Stimulated activated CD4-positive, alpha-beta T cell treated with anti-CD3 and anti-CD28 coated beads, Interleukin-4, amount 100 ng/mL, for 1 hour (primary cell): ENCODE measurements at places on chromosomes 7 and 10.

DNA sequence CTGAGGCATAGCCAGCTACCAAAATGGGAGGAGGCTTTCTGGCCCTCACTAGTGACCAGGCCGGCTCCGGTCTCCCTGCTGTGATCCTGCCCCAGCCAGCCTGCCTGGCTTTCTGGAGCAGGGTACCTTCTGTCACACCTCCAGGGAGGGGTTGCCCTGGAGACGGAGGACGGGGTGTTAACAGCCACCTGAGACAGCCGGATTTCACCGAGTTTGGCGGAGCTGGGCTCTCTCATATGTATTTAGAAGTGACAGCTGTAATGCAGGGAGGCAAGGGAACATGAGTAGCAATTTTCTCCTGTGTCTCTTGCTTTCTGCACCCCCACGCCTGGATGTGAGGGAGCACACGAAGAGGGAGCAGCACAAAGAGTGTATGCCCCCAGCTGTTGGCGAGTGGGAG lies 473.3 kb downstream of the PLXNA4 start:
- no peak for DNase-seq

DNA sequence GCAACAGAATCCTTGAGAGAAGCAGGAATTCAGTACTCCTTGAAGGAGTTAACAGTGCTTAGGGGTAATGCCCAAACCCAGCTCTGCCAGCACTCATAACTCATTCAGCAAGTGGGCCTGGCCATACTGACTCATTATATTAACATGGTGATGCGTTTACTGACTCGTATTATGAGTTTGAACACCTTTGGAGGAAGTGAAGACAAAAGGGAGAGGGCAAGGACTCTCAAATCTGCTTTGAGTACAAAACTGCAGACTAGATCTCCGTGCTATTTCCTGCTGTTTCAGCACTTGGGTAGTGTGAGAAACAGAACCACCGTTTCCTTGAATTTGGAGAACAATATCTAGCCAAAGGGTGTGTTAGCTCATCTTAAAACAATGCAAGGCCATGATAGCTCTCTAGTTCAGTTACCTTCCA lies 30.8 kb downstream of the SLC16A9 start:
- no peak for DNase-seq

DNA sequence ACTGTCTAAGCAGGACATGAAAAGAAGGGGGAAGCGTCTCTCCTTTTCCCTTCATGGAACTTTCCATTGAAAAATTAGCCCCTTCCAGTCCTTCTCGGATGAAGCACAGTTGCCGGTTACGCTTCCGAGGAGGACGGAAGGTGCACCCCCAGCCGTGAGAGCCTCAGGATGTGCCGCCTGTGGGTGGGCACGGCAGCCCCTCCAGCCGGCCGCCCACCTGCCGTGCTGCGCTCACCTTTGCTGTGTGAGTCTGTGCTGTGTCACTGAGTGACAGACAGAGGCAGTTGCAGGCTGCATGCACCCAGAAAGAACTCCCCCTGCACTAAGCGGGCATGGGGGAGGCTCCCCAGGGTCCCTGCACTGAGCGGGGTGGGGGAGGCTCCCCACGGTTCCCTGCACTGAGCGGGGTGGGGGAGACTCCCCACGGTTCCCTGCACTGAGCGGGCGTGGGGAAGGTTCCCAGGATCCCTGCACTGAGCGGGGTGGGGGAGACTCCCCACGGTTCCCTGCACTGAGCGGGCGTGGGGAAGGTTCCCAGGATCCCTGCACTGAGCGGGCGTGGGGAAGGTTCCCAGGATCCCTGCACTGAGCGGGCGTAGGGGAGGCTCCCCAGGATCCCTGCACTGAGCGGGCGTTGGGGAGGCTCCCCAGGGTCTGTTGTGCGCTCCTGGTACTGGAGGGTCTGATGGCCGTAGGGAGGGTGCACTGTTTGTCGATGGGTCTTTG lies 74.2 kb downstream of the DNAJB6 start:
- no peak for DNase-seq

- DNase-seq = no peak
These were observed 250.3 kb downstream of the CNTNAP2 start for GRCh38 chr7:146366938-146367337.

GRCh38 chr10:78448470-78448869 lies 414.8 kb downstream of the RPS24 start:
- DNase-seq = no peak

DNA sequence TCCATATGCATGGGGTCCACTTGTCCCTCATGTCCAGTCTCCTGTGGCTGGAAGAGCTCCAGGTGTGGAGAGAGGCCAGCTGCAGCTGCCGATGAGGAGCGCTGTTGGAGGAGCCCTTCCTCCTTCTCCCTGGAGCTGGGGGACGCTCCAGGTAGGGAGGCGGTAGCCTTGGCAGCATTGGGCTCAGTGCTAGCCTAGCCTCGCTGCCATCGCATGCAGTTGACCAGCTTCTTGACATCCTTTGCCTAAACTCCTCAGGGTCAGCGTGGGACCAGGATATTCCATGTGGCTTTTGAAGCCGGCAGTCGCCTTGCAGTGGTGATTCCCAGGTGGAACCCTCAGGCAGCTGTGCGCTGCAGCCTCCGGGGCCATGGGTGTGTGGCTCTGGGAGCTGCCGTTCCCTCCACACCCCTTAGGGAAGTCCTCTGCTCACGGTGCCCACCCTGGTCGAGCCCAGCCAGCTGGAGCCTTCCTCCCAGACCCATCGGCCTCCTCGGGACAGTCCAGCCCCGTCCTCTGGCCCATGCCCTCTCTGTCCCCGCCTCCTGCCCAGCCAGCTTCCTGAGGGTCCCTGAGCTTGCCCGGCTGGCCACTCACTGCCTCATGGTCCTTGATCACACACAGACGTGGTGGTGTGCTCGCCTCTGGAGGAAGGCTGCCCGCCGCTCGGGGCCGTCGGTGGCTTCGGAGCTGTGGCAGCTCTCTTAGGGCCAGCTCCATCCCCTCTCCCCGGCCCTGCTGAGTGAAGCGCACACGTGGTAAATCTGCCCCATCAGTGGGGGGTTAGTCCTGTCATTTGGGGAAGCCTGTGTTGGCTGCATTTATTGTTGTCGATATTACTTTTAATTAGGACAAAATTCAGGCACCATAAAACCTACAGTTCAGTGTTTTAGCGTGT lies 21.2 kb downstream of the INPP5A start:
- no peak for DNase-seq

- DNase-seq = no peak
These were observed 1265.0 kb downstream of the NXPH1 start for GRCh38 chr7:9698375-9698774.

DNA sequence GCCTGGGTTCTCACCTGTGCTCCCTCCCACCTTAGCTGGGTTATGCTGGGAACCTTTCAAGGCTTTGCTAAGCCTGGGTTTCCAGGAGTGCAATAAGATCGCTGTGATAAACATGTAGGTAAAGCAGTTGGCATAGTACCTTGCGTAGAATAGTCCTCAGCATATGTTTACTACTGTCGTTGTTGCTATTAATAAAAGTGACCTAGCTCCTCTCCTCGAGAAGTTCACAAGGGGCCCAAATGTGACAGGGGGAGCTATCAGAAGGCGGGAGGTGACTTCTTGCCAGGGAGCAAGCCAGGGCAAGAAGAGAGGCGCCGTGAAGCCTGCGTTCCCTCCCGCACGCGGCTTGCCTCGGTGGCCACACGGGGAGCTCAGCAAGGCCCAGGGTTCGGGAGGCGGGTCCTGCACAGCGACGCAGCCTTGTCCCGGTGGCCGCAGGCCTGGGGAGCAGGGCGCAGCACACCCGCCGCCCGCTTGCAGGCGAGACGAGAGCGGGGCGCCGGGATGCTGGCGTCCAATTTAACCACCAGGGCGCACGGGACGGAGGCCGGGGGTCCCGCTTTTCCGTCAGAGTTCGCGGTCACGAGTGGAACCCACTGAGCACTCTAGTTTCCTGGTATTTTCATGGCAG lies 106.2 kb downstream of the SNX10 start:
- DNase-seq = no peak

- no peak for DNase-seq
These were observed 83.2 kb downstream of the COBL start for GRCh38 chr7:51233374-51233773.

- DNase-seq = no peak
These were observed 5.8 kb downstream of the KNDC1 start for GRCh38 chr10:133165556-133166503.

DNA sequence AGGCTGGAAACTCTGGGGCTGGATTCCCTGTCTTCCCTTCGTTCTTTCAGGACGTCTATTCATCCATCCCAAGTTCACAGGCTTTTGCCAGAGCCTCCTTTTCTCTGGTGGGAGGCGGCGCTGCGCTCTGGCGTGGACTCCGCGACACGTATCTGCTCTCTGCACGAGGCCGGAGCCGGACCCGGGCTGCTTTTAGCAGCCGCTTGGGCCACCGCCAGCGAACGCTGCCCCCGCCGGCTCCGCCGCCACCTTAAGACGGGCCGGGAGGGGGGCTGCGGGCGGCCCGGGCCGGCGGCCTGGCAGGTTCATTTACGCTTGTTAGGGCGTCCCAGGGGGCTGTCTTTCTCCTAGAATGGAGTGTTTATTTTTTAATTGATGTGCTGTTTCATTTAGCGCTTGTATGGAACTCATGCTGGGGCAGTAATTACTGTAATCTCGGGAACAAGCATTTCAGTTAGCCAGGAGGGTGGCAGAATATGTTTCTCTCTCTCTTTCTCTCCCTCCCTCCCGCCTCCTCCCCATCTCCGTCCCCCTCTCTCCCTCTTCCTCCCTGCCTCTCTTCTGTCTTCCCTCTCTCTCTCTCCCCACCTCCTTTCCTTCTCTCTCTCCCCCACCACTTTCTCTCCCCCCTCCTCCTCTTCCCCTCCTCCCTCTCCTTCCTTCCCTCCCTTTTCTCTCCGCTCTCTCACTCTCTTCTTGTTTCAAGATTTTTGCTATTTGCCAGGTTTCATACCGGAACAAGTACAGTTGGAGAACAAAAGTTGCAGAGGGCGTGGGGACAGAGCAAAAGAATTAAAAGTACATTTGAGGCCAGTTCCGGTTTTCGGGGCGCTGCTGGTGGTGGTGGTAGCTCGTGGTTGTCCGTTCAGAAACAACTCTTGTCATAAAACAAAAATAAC lies 1.3 kb upstream of the FZD8 start:
- peak; percentile 21 for DNase-seq

DNA sequence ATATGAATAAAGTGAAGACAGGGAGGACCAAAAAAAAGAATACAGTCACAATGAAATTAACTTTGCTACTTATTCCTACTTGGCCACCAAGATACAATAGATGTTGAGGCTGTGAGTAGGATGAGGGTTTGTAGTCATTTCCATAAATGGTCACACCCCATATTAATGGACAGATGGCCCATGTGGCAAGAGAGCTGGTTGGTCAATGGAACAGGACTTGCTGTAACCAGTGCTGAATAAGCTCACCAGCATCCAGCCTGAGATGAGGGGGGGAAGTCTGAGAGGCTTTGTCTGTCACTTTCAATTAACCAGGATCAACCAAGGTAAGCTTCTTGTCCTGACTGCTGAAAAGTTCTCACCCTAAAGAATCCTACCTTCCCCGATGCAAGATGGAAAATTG lies 130.4 kb upstream of the KCNMA1 start:
- DNase-seq = no peak

- no peak for DNase-seq
These were observed at the start of gene NEUROG3 for GRCh38 chr10:69573056-69573806. Gene NEUROG3, minus strand, starts transcription at chr10:69573422. Its CDS starts 379 bp downstream, at chr10:69573043.

- DNase-seq = no peak
These were observed 137.5 kb downstream of the PARD3 start for GRCh38 chr10:34677591-34677990.

GRCh38 chr7:43531700-43532099 lies 51.2 kb upstream of the STK17A start:
- no peak for DNase-seq
